ENCODE measurements at places on chromosomes 13 and 19.

DNA sequence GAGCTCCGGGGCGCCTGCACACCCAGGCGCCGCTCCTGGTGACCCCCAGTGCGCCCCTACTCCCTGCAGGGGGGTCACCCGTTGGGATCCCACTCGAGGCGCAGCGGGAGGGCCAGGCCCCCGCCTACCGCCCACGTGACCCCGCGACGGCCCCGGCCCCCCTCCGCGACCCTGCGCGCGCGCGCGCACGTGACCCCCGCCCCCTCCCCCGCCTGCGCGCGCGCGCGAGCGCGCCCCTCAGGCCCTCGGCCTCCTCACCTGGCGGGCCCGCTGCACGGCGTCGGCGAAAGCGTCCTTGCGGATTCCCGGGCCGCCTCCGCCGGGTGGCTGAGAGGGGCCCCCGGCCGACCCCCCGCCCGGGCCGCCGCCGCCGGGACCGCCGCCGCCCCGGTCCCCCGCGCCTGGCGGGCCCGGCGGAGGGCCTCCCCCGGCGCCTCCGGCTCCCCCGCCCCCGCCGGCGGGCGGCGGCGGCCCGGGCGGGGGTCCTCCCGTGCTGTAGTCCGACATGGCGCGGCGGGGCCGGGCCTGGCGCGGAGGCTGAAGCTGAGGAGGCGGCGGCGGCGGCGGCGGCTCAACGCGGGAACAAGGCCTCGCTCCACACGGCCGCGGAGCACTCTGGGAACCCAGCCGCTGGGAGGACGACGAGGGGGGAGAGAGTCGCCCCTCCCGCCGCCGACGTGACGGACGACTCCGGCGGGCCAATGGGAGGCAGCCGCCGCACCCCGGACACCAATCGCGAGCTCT is at the start of gene KHSRP:
Gene KHSRP, minus strand, starts transcription at position 617 of the 744 bp plus-strand sequence. Its CDS starts 110 bp downstream, at position 507.
- no peak for DNase-seq

DNA sequence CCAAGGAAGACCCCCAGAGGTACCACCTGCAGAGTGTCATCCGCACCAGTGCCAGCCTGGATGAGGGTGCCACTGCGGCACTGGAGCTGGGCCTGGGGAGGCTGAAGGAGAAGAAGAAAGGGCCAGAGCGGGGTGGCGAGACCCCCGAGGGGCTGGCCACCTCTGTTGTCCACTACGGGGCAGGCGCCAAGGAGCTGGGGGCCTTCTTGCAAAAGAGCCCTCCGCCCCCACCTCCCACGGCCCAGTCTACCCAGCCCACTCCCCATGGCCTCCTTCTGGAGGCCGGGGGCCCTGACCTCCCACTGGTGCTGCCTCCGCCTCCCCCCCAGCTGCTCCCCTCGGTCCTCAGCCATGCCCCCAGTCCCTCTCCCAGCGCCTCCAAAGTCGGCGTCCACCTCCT is 5.4 kb downstream of the PRR12 start:
- no peak for DNase-seq

GRCh38 chr13:114106526-114106925 is 25.9 kb downstream of the RASA3 start:
- DNase-seq = no peak

DNA sequence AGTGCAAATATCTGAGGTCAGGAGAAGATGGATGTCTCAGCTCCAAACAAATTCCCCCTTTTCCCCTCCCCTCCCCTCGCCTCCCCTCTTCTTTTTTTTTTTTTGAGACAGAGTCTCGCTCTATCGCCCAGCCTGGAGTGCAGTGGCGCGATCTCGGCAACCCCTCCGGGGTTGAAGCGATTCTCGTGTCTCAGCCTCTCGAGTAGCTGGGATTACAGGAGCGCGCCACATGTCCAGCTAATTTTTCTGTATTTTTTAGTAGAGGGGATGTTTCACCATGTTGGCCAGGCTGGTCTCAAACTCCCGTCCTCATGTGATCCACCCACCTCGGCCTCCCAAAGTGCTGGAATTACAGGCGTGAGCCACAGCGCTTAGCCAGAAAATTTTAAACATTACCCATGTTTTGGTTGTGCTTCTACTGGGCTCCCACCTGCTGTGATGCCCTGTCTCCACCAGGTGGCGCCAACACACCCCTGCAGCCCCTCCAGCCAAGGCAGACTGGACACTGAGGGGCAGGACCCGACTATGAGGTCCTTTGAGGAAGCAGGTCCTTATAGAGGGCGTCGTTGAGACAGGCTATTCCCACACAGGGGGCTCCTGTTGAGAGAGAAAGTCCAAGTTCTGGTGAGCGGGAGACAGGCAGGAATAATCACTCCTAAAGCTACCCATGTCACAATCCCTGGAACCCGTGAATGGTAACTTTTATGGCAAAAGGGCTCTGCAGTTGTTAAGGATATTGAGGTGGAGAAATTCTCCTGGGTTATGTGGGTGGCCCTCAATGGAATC is 6.3 kb downstream of the ERICH4 start:
- DNase-seq = no peak

GRCh38 chr19:38362076-38362945 is 12.1 kb upstream of the PSMD8 start:
- no peak for DNase-seq

GRCh38 chr19:862581-863314 is 3.3 kb downstream of the CFD start:
- DNase-seq = no peak

- no peak for DNase-seq
Measured at GRCh38 chr13:25276748-25277147, 10.5 kb downstream of the MTMR6 start.

DNA sequence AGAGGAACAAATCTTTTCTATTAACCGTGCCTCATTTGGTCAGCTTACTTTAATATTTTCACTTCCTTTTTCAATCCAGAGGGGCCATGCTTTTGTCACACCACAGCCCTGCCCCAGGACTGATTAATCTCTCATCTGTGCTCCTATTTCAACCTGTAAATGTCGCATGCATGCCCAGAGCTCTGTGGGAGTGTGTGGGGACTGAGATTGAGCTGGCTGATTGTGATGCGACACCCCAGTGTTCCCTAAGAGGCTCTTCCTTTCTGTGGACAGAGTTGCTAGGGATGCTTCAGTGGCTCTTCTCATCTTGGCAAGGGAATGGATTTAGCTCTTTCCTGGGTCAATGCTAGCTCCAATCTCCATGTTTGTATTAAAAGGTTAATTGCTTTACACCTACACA is 249.6 kb downstream of the TDRD3 start:
- no peak for DNase-seq

GRCh38 chr19:6392221-6393073 is 517 bp downstream of the GTF2F1 start:
- DNase-seq = no peak

DNA sequence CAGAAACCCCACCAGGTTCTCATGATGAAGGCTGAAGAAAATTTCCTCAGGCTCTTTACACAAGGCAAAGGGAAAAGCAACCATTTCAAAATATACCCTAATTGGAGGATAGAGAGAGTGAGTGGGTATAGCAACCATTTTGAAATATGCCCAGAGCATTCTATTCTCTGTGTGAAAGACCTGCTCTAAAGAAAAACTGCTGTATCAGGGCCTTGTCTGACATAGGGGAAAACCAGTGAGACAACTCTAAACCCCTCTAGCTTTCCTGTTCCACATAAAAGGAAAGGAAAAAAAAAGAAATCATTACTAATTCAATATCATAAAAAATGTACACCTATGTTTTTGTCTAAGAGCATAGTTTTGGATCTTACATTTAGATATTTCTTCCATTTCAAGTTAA is 42.3 kb downstream of the TPTE2 start:
- DNase-seq = no peak

DNA sequence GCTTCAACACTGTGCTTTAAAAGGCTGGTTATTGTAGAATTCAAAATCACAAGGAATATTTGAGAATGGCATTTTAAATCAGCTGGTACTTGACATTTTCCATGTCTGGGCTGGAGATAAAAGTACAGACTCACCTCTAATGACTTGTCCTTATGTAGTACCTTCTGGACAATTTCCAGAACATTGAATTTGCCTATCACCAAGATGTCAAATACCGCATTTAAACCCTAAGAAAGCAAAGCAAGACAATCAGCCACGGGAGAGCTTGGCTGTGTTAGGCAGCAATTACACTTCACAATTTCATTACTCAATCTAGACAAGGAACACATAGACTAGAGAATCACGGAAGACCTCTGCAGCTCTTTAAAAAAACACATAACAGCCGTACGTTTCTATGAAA is 36.8 kb downstream of the TMTC4 start:
- DNase-seq = no peak

GRCh38 chr19:42178791-42179674 is 38.4 kb downstream of the DEDD2 start:
- no peak for DNase-seq

DNA sequence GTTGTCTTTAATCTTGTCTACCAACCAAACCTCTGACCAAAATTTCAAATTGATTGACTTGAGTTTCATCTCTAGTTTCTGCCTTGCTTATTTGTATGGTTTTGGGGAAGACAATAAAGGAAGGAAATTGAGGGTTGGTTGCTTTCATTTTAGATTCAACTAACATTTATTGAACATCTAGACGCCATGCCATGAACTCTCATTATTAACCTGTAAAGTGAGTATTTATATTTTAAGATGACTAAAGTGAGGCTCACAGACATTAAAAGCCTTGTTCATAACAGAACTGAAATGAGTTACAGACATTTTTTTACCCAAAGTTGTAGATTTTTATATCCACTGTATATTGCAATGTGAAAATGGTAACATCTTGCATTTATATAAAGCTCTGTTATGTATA is 239.3 kb downstream of the LMO7 start:
- DNase-seq = no peak

GRCh38 chr13:98910501-98910951 is 67.3 kb downstream of the DOCK9 start:
- no peak for DNase-seq

- no peak for DNase-seq
Measured at GRCh38 chr19:44552324-44552723, 22.8 kb upstream of the CEACAM20 start.

DNA sequence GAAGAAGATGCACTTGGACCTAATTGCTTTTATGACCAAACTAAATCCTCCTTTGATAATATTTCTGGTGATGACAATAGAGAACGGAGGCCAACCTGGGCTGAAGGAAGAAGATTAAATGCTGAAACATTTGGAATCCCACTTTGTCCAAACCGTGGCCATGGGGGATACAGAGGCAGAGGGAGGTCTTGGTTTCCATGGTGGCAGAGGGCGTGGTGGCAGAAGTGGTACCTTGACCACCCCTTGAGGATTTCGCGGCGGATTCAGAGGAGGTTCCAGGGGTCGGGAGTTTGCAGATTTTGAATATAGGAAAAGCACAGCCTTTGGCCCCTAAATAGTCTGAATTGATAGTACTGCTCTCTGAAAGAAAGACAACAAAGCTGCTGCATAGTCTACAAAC is 7.2 kb upstream of the LILRB3 start:
- DNase-seq = no peak

GRCh38 chr19:48681127-48681470 is 8.3 kb upstream of the NTN5 start:
- DNase-seq = no peak

DNA sequence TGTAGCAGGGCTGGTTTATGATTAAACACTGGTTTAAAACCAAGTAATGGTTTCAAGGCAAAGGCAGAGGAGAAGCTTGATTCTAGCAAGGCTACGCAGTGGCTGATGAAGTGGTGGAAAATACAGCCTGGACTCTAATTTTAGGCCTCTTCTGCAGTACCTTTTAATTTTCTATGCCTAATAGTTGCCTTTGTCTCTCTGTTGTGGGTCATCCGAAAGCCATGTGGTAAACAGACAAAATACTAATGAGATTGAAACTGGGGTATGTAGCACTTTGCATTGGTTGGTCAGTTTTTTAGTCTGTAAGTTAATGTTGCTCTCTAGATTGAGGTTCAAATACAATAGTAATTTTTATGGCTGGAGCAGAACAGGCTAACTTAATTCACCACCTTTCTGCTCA is 3.3 kb downstream of the LMO7 start:
- no peak for DNase-seq

GRCh38 chr19:56144376-56144775 is 3.3 kb downstream of the ZNF444 start:
- no peak for DNase-seq

DNA sequence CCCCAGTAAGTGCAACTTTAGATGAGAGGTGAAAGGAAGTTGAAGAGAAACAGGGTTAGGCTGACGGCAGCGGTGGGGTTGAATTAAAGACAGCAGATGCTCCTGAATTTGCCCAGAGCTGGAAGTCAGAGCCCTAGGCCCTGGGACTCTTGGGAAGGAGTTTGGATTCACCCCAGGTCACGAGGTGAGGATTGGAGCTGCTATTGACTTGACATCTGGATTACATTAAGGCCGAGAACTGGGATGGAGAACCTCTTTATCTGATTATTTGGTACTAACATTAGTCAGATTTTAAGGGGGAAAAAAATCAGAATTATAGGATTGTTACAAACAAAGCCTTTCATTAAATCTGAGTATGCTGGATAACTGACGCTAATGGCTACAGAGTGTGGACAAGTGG is 367.2 kb downstream of the ZNF536 start:
- DNase-seq = no peak

Data from NCI-H2081 treated with DMSO at 0.1 percent for 48 hours (cell line).